ENCODE measurements at places on chromosomes 2 and 18.

- DNase-seq = no peak
Observed at GRCh38 chr2:233010569-233011267, 2.3 kb downstream of the NGEF start.

- no peak for DNase-seq
Observed at GRCh38 chr2:102708847-102709559, 52.8 kb upstream of the TMEM182 start.

DNA sequence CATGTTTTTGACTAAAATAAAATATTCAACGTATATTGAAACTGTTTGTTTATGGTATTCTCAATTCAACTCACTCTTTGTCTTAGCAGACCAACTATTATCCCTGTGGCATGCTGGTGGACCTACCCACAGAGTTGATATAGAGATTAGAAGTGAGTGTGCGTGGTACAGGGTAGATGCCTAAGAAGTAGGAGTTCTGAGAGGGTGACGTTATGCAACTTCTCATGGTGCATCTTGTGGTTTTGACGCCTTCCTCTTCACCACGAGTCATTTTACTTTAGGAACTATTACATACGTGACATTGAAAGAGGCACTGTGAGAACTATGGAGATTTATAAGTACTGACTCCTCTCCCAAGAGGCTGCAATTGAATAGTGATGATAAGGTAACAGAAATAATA lies 26.6 kb upstream of the NAPG start:
- no peak for DNase-seq

GRCh38 chr2:16374671-16375070 lies 291.0 kb downstream of the CYRIA start:
- DNase-seq = no peak

DNA sequence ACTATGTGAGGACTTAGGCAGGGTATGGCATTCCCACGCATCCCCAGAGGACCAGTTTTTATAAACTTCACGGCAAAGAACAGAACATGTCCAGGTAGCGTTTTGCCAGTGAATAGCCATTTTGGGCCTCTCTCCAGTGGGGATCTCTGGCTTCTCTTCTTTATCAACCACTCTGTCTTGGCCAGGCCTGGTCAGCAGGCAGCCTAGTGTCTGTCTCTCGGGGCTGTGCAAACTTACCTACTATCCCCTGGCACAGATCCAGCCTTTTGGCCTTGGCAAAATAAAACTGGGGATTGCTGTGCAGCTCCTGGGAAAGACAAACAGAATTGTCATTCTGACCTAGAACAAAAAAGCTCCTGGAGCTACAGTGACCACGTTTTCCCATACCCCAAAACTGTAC lies 14.5 kb downstream of the CAPN14 start:
- DNase-seq = no peak

- DNase-seq = no peak
Observed at GRCh38 chr2:181474222-181474881, 17.2 kb downstream of the ITGA4 start.

GRCh38 chr2:118936936-118937335 lies 5.1 kb upstream of the MARCO start:
- no peak for DNase-seq

DNA sequence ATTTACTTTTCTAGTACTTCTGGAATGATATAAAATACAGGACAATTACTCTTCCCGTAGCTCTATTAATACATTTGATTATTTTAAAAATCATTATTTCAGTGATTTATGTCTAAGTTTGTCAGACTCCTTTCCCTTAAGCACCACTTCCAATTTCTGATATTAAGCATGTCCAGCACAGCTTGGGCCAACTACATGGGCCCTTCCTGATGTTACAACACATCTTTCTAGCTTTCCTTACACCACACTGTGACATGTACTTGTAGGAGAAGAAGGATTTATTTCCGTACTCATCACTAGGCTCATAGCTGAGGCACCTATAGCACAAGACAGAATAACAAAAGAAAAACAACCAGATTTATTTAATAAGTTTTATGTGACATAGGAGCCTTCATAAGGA lies 134.8 kb upstream of the HNRNPA3 start:
- DNase-seq = no peak

DNA sequence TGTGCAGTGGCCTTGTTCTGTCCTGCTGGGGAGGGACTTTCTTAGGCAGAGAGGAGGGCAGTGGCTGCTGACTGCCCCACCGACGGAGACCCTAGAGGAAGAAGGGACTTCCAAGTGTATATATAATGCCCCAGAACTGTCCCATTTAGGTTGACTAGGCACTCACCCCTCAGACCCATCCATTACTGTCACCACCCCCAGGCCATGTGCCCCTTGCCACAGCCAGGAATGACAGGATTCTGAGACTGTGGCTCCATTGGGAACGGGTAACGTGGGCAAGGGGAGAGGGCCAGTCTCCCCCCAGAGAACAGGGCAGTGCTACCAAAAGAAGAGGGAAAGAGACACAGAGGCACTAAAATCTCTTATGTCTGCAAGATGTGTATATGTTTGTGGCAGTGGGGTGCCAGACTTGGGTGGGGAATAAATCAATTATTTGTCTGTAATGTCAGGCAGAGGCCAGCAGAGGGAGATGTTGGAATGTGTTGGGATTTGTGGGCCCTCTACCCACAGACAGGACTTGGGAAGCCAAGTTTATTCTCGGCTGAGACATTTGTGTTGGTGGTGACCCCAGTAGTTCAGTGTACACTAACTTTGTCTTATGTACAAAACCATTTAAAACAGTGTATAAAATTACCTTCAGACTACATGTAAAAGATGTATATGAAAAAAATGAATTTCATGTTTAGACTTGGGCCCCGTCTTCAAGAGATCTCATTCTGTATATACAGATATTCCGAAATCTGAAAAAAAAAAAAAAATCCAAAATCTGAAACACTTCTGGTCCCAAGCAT lies 24.0 kb upstream of the TMEM37 start:
- peak; percentile 85 for DNase-seq

- DNase-seq = no peak
Observed at GRCh38 chr2:213696442-213696841, 412.2 kb downstream of the SPAG16 start.

- no peak for DNase-seq
Observed at GRCh38 chr18:38972571-38972970, 1407.0 kb upstream of the CELF4 start.

GRCh38 chr2:160568856-160569255 lies 75.2 kb upstream of the RBMS1 start:
- DNase-seq = no peak

GRCh38 chr2:232843834-232844233 lies 26.2 kb upstream of the SNORC start:
- DNase-seq = no peak

GRCh38 chr2:120883607-120884440 lies 148.2 kb downstream of the GLI2 start:
- no peak for DNase-seq

DNA sequence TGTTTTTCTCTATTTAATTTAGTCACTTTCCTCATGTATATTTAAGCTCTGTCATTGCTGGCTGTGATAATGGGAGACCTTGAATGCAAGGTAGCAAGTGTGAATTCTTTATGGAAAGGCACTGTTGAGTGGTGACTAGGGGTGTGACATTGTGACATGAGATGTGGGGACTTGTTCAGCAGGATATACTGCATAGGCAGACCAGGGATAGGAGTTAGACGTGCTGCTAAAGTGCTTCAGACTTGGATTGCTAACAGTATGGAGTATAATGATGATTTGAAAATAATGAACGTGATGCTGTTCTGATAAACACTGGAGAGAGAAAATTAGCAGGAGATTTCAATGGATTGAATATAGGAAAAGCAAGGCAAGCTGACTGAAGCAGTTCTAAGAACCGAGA lies 135.1 kb downstream of the NCOA1 start:
- peak; percentile 67 for DNase-seq

DNA sequence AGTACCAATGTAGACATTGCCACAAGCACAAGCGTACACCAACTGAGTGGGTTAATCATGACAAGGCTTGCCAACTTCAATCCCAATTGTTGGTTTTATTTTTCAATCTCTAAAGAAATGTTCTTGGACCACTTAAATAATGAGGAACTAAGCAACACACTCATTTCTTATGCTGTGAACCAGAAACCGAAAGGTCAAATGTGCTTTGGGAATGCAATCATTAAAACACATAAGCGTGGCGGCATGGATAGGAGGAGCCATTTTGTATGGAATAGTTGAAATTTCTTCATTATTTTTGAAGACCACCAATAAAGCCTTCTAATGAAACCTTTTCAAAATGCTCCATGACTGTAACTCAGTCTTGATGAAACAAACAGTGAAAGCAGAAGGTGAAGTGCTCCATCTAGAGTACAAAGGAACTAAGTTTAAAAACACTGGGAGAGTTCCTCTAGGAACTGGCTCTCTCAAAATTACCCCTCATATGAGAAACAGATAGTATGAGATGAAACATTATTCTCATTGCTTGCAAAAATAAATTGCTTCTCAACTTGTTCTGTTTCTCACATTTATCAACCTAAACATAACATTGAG lies 113.2 kb upstream of the CHST9 start:
- DNase-seq = peak; percentile 52

GRCh38 chr2:112056626-112056987 lies 1.5 kb downstream of the TMEM87B start:
- no peak for DNase-seq

GRCh38 chr18:10057894-10058791 lies 144.3 kb downstream of the VAPA start:
- DNase-seq = no peak

GRCh38 chr18:10182009-10182624 lies 268.3 kb downstream of the VAPA start:
- peak; percentile 30 for DNase-seq

GRCh38 chr2:239589833-239590232 lies 189.0 kb upstream of the HDAC4 start:
- no peak for DNase-seq

- DNase-seq = no peak
Observed at GRCh38 chr18:42828881-42829280, 286.6 kb downstream of the RIT2 start.

GRCh38 chr18:74286106-74286855 lies 5.5 kb downstream of the CYB5A start:
- peak; percentile 30 for DNase-seq

- DNase-seq = no peak
Observed at GRCh38 chr2:187543488-187543887, 10.7 kb downstream of the TFPI start.

DNA sequence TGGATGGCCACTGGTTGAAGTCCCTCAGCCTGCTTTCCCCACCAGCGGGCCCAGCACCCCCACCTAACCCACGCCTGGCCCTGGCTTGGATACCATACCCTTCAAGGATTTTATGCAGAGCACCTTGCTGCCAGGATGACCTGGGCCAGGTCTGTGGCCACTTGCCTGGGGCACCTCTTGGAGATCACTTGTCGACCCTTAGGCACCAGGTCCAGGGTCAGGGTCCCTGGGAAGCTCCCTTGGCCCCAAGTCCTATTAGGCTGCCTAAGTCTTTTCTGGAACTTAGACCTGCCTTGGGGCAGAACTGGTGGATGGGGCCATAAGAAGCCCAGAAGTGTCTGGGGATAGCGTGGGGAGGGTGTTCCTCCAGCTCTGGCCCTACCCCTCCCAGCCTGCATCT lies 39.1 kb downstream of the FOSL2 start:
- DNase-seq = no peak

DNA sequence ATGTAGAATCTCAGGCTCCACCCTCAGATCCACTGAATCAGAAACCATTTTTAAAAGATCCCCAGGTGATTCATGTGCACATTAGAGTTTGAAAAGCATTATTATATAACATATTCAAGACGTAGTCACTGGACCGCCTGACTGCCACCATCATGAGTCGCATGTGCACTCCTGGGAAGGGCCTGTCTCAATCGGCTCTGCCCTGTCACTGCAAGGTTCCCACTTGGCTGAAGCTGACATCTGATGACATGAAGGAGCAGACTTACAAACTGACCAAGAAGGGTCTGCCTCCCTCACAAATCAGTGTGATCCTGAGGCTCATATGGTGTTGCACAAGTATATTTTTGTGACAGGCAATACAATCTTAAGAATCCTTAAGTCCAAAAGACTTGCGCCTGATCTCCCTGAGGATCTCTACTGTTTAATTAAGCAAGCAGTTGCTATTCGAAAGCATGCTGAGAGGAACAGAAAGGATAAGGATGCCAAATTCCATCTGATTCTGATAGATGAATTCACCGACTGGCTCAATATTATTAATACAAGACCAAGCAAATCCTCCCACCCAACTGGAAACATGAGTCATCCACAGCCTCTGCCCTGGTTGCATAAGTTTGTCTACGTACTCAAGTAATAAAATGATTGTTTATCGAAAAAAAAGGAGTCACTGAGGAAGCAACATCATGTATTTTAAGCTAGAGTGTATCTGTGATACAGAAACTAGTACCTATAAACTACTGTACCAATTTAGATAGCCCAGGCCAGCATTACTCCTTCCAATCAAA lies 26.2 kb downstream of the ATAD2B start:
- DNase-seq = no peak

- peak; percentile 40 for DNase-seq
Observed at GRCh38 chr2:27021253-27022049, 11.3 kb upstream of the TMEM214 start.

- DNase-seq = no peak
Observed at GRCh38 chr18:62211325-62211828, 24.3 kb downstream of the RELCH start.

GRCh38 chr2:45191146-45191863 lies 182.1 kb upstream of the SIX2 start:
- no peak for DNase-seq

DNA sequence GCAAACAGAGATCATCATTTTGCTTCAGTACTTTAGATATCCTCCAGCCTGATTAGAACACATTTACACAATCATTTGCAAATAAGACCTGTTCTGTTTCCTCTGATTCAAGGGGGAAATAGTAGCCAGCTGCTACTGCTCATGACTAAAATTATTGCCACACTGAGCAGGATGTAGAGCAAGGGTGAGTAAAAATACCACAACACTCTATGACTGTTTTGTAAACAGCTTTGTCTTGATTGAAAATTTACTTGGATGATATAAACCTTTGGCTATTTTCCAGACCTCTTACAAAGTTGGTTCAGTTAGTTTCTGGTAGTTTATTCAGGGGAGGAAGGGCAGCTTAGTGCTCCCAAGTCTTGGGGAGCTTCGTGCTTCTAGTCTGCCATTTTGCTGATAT lies 286.4 kb upstream of the CNTNAP5 start:
- DNase-seq = no peak

- DNase-seq = no peak
Observed at GRCh38 chr2:169354244-169354643, 8.1 kb downstream of the LRP2 start.

DNA sequence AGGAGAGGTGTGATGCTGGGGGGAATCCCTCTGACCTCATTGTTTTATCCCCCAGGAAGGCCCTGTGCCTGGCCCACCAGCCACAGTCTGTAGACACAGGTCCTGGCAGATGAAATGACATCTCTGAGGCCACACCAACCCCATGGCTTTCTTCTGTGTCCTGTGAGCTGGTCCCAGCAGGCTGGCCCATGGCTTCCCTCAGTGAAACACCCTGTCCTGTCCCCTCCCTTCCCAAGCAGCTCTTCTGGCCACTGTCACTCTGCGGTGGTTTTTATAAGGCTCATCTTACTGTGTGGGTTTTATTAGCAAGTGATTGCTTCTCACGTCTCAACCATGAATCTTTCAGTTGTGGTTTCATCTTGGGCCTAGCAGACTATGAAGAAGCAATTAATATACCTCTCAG lies 102.8 kb upstream of the STPG4 start:
- no peak for DNase-seq

- DNase-seq = no peak
Observed at GRCh38 chr2:182971820-182972547, 66.3 kb downstream of the NCKAP1 start.

Data from stomach (tissue), 19 donors.